ENCODE measurements at places on chromosomes 16 and 17.
A peak's percentile ranks its signal among the peaks of the same experiment; 100 is the strongest.

- DNase-seq: no peak
Observed at GRCh38 chr17:19237389-19238166, 412 bp downstream of the EPN2 start.

- DNase-seq: no peak
Observed at GRCh38 chr17:32268734-32269288, 3.2 kb downstream of the RHBDL3 start.

DNA sequence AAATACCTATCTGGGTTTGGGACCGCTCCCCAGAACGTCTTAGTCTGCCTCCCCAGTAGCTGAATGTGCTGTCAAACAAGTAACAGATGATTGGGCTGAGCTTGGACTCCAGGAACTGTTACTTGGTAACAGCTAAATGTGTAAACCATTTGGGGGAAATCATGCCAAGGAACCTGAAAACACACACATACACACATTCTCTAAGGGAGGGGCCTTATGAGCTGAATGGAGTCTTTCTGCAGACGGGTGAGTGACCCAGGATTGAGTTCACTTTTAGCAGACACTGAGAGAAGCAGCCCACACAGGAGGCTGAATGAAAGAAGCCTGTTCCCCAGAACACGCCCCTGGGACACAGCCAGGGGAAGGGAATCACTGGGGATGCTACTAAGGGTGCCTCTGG lies 1.6 kb downstream of the ACLY start:
- DNase-seq: no peak

GRCh38 chr17:32142857-32143526 lies 690 bp downstream of the RHOT1 start:
- no peak for DNase-seq

DNA sequence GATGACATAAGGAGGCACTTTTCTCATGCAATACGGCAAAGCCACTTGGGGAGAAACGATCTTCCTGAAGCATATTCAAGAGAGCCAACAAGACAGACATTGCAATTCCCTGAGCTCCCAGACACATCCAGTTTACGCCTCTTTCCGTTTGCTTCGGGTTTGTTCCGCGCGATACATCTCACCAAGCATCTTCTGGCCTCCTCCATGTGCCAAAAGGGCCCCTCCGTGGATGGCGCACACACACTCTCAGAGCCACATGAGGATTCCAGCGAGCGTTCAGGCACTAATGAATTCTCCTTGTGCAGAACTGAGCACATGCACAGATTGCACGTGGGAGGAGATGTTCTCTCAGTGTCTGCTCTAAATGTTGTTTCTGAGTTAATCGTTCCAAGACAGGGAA lies 146.7 kb upstream of the SHISA6 start:
- DNase-seq: no peak

DNA sequence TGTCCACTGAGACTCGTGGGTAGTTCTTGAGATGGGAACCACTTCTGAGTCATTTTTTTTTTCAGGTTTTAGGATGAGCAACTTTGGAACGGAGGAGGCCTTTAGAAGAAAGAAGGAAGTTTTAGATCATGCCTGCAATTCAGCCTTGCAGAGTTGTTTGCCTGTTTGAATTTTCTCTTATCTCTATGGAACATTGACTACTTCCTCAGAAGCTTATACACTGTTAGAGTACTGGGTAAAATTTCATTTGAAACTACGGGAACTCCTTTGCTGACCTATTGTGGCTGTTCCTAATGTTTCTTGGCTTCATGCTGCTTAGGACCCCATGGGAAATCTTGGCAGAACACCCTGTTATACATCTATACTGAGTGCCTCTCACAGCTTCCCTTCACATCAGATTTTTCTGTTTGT lies 70.8 kb downstream of the MAP2K6 start:
- DNase-seq: no peak

DNA sequence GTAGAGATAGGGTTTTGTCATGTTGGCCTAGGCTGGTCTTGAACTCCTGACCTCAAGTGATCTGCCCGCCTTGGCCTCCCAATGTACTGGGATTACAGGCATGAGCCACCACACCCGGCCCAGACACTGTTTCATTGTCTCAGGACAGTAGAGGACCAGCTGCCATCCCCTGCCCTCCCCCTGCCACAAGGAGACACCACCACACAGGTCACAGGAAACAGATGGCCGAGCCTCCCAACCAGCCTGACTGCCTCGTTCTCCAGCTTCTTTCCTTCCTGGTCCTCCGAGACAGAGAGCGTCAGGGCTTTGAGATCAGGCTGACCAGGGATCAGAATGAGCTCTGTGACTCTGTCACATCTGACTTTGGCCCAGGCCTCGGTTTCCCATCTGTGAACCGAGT lies 20.8 kb upstream of the RNPS1 start:
- no peak for DNase-seq

DNA sequence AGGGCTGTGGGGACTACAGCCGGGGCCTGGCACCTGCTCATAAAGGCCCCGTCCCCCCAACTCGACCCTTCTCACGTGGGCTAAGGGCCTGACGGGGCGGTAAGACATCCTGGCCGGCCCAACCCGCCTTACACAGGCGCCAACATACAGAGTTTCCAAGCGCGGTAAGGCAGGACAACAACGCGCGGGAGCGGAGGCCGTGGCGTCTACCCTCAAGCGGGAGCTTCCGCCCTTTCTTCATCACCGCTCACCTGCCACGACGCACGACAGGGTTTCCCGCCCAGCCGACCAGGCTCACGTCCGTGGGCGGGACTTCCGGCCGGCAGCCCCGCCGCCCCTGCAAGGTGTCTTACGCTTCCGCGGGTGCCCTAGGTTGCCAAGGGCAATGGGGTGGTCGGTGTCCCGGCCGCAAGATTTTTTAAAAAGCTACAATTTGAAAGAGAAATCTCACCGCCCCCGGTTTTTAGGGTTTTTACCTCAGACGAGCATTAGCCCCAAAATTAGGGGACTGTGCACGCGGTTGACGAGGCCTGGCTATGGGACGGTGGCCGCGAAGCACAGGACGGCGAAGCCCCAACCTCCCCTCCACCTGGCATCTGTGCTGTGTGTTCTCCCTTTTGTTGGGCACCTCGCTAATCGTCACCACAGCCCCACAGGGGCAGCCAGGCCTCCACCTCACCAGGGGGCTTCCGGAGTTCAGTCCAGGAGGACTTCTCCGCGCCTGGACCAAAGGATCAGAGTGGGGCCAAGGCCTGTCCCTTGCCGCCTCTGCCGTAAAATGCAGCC lies at the start of gene TERB1:
Gene TERB1, minus strand, starts transcription at position 265 of the 786 bp plus-strand sequence. CDS start 4,786 bp downstream, outside the sequence.
- no peak for DNase-seq

DNA sequence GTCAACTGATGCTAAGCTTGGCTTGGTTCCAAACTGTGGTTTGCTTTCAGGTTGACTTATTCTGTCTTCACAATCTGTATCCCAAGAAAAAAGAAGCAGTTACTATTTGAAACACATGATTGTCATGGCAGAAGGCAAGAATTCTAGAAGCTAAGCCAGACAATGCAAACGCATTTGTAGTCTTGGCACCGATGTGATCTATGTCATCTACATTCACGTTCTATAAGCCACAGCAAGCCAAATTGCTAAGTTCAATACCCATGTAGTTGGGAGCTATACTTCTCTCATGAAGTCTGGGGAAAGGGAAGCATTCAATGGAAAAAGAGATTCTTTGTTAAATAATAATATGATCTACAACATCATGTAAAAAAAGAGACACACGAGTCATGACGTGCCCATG lies 18.3 kb upstream of the KIF2B start:
- DNase-seq: no peak

- DNase-seq: no peak
Observed at GRCh38 chr16:90026135-90026534, 6.9 kb upstream of the DBNDD1 start.

- no peak for DNase-seq
Observed at GRCh38 chr17:18157354-18157985, 26.2 kb upstream of the ALKBH5 start.

GRCh38 chr17:16873174-16874035 lies 98.5 kb downstream of the TNFRSF13B start:
- peak; percentile 14 for DNase-seq

DNA sequence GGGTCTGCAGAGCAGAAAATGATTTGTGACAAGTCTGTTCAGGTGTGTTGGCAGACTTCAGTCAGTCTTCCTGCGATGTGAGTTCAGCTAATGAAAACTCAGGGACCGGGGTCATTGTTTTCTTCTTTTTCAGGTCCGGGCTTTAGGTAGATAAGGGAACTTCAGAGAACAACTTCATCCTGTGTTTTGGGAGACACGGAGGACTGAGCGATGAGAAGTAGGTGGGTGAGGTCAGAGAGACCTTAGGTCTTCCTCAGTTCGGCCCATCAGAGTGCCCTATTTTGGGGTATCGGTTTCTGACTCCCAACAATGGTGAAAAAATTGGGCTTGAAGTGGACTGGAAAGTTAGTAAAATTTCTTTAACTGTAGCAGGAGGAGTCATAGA lies 88.9 kb upstream of the ATF7IP2 start:
- DNase-seq: no peak

DNA sequence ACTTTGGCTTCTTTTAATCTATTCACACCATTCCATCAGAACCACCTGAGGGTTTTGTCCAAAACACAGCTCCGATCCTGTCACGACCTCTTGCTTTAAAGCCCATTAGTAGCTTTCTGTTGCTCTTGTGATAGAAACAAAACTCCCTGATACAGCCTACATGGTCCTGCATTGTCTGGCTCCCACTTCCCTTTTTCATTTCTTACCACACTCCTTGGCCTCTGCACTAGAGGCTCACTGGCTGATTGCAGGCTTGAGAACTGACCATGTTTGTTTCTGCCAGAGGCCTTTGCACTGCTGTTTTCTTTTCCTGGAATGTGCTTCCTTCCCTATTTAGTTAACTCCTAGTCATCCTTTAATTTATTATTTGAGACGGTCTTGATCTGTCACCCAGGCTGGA lies 23.7 kb downstream of the IST1 start:
- DNase-seq: no peak

- DNase-seq: no peak
Observed at GRCh38 chr17:35548978-35549377, 11.5 kb upstream of the SLFN12L start.

GRCh38 chr17:9185142-9185541 lies 163.8 kb downstream of the NTN1 start:
- DNase-seq: no peak

DNA sequence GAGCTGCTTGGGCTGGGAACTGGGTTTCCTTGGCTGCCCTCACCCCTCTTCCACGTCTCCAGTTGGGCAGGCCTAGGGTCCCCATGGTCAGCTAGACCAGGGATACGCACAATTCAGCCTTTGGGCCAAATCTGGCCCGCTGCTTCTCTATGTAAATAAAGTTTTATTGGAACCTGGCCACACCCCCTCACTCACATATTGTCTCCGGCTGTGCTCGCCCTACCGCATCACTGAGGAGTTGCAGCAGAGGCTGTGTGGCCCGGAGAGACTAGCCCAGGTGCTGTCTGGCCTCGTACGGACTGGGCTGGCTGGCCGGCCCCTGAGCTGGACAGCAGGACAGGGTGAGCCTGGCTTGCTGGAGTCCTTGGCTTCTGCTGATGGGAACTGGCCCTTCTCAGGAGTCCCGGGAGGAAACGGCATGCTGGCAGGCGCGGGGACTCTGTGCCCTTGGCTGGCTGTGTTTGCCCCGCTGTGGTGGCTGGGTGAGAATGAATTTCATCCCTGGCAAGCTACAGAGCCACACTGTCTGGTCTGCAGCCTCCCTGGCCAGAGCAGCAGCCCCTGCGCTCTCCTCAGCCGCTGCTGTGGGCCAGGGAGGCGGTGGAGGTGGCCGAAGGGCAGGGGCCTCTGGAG lies 82.0 kb downstream of the ENGASE start:
- DNase-seq: no peak

DNA sequence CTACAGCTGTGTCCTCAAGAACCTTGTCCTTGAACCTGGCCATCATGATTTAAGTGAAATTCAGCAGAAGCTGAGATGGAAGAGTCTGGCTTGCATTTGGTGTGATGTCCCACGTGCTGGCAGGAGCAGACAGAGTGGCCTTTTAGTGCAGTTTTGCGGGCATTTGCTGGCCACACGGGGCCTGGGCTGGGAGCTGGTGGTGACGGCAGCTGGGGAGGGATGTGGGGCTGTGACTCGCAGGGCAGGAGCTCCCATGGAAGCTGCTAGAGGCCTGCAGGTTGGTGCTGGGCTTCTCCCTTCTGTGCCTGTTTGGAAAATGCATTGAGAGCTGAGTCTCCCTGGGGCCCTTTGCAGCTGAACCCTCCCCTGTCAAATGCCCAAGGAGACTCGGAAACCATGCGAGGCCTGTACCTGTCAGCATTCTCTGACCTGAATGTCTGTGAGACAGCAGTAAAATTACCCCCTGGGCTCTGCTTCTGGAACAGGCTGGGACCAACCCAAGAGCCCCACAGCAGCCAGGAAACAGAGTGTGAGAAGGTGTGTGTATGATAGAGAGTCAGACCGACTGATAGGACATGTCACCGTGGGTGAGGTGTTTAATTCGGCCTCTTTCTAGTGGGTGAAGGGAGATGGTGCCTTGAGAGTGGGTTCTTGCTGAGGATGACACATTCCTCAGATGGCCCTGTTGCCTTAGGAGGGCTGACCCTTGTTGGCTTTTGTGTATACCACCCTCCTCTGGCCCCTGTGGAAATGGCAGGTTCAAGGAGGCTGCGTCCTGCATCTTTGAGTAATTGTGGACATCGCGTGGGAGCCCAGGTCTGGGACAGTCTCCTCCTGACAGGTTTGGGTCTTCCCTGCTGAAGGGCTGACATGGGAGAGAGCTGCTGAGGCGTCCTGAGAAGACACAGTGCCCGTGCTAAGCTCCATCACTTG lies 145.5 kb downstream of the MSI2 start:
- DNase-seq: no peak

DNA sequence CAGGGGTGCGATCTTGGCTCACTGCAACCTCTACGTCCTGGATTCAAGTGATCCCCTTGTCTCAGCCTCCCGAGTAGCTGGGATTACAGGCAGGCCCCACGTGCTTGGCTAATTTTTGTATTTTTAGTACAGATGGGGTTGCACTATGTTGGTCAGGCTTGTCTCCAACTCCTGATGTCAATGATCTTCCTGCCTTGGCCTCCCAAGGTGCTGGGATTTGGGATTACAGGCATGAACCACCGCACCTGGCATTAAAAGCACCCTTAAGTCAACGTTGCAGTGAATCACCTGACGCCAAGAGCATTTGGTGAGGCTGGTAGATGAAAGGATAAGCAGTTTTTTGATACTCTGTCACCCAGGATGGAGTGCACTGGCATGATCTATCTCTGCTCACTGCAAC lies 59.0 kb downstream of the NDE1 start:
- no peak for DNase-seq

- no peak for DNase-seq
Observed at GRCh38 chr16:74793571-74793970, 19.0 kb upstream of the FA2H start.

- no peak for DNase-seq
Observed at GRCh38 chr16:8923199-8923598, 40.5 kb downstream of the USP7 start.

DNA sequence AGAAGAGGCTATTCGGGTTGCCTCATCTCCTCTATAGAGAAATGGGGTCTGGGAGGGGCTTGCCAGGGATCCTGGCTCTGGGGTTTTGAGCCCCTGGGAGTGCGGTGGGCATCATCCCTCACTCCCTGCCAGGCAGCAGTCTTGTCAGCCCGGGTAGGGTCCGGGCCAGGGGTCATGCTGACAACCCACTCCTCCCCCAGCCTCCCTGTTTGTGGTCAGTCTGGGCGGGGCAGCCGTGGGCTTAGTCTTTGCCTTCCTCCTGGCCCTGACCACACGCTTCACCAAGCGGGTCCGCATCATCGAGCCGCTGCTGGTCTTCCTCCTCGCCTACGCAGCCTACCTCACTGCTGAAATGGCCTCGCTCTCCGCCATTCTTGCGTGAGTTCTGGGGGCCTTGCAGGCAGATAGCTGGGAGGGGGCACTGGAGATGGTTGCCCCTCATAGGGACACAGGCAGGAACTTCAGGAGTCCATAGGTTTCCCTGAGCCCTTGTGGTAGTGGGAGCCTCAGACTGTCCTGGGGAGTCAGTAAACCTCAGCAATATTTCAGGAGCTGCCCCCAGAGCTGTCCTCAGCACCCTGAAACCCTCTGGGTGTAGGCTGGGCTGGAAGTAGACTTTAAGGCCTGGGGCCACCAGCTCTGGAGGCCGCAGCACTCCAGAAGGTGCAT lies 6.9 kb downstream of the SLC9A5 start:
- no peak for DNase-seq

Data from activated CD4-positive, alpha-beta T cell treated with anti-CD3 and anti-CD28 coated beads, Interleukin-2, amount 50 U/mL, for 24 hours (primary cell).